ENCODE measurements at places on chromosomes 1 and 21.

DNA sequence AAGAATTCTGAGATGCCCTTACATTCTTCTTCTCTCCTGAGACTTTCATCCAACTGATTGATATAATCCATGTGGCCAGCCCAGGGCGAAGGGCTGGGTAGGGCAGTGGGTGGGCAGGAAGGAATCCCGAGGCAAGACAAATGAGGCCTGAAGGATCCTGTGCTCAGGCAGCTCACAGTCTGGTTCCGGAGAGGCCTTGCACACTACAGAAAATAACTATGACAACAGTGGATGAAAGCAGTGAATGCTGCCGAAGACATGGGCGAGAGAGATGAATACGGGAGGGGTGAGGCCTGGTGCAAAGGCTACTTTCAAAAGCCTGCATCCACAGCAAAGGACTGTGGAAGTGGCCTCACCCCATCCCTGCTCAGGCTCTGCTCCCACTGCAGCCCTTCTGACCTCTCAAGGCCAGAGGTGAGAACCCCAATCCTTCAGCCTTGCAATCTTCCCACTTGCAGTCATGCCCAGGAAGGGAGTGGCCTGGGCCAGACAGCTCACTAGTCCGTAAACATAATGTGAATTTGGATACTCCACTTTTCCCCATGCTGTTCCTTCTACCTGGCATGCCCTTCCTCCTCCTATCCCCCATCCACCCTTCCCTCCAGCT, 183.7 kb upstream of the EDN2 start:
- DNase-seq = no peak

DNA sequence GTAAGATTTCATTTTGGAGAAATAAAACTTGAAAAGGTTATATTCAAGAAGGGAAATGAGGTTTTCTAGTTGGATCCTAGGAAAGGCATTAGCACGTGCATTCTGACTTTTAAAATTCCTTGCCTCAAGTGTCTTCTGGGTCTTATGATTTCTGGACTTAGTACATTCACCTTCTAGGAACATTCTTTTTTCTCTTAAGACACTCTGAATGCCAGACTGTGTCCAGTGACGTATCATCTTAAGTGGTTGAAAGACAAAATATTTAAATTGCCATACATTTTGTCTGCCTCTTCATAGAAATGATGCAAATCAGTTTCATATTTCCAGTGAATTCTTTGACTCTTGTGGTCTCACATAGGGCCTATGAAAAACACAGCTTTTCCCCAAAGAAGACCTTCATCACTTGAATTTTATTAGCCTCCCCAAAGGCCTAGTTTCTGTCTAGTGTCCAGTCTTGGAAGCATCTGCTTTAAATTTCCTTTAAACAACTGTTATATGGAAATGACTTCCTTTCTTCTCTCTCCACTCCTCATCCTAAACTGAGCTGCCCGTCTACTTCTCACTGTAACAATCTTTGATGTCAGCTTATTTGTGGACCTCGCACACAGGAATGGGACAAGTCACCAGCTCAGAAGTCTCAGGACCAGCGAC, 187.2 kb downstream of the HLX start:
- no peak for DNase-seq

DNA sequence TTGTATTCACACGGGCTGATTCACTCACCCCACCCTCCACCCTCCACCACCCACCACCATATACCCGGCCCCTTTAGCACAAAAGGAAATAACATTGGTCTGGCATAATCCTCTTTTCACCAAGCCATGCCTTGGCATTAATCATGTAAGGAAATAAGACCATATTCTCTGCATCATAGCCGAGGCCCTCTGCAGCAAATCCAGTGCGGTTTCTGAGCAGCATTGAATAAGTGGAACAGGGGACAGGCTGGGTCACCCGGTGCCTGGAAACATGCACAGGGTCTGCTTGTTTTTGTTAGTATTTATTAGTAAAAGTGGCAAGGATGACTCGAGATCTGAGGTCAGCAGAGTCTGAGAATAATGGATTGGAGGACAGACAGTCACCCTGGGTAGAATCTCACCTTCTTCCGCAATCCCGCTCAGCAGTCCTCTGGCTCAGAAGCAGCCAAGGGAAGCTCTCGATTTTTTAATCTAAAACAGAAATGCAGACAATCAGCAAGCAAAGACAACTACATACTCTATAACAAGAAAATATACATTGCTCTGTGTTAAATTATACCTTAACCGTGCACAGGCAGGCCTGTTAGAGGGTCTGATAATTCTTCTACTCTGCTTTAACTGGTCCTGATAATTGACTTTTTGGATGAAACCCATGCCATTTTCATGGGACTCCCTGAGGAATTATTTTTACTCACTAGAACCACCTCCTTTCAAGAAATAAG, 52.4 kb upstream of the CDC42BPA start:
- no peak for DNase-seq

DNA sequence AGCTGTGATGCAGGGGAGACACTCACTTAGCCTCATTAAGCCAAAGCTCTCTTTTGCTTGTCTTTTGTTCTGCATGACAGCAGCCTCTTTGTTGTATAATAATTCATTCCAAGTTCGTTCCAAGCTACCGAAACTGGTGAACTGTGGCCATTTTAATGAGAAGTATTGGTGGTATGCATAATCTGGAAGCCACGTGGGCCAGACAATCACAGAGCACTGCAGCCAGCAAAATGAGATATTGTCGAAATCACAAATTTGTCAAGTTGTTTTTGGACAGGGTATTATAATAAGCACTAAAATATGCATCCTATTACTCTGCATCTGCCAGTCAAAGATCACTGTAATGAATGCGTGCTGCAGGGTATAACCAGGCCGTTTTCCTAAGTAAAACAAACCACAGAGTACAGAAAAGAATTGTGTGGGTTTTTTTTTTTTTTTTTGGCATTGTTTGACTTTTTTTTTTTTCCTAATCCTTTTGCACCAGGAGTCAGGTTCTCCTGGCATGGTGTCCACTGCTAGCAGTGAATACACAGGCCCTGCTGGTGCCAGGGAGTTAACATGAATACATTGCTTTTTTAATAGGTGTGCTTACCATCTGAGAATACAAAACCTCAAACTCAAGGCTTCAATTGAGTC, 423.9 kb downstream of the PTBP2 start:
- peak; percentile 47 for DNase-seq

GRCh38 chr21:44765231-44766013, 36.2 kb downstream of the UBE2G2 start:
- no peak for DNase-seq

GRCh38 chr1:193033610-193034009, 25.6 kb downstream of the UCHL5 start:
- DNase-seq = no peak

GRCh38 chr1:1178794-1179331, 5.2 kb downstream of the TTLL10 start:
- no peak for DNase-seq

GRCh38 chr1:29379443-29380073, 143.2 kb downstream of the PTPRU start:
- peak; percentile 62 for DNase-seq

DNA sequence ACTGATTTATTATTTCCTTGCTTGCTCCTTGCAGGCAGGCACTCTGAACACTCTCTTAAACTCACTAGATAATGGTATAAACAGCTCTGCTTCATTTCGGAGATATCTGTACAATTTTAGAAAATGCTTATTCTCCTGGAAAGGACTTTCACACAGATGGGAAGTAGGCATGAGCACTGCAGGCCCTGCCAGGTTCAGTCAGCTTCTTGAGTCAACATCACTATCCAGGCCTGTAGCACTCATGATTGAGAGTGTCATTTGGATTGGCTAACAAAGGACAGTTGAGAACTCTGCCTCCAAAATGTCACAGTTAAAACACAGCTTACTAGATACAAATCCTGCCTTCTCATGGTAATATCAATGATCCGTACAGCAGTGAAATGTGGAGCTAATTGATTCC, 181.9 kb downstream of the CYYR1 start:
- no peak for DNase-seq

GRCh38 chr1:209807509-209807908, 1.6 kb upstream of the IRF6 start:
- no peak for DNase-seq

- no peak for DNase-seq
These were observed 88.1 kb upstream of the TTC39A start for GRCh38 chr1:51418384-51418959.

DNA sequence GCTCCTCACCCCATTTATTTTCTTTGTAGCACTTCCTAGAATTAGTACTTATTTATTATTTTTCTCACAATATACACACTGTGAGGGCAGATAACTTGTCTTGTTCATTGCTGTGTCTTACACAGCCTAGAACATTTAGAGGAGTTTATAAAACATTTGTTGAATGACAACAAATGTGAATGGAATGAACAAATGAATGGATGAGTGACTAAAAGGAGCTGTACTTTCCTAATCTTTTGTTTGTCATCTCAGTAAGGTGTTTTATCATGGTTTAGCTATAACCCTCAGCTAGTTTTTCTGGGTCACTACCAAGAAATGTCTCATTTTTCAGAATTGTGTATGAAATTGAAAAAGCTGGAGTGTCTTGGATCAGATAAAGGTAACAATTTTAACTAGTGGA, 239.3 kb upstream of the KCNK2 start:
- DNase-seq = no peak

- no peak for DNase-seq
These were observed 42.4 kb downstream of the SKI start for GRCh38 chr1:2270260-2271100.

- no peak for DNase-seq
These were observed 529 bp upstream of the PRMT2 start for GRCh38 chr21:46634966-46635323.

GRCh38 chr1:165539908-165540307, 3.9 kb upstream of the LRRC52 start:
- no peak for DNase-seq

- DNase-seq = no peak
These were observed 347.4 kb downstream of the PTPRU start for GRCh38 chr1:29583727-29584126.

GRCh38 chr21:17711896-17712295, 99.2 kb upstream of the BTG3 start:
- DNase-seq = no peak

- peak; percentile 20 for DNase-seq
These were observed 67.2 kb downstream of the SLC35A3 start for GRCh38 chr1:100036718-100037655.

- DNase-seq = no peak
These were observed 4.5 kb downstream of the POLR3C start for GRCh38 chr1:145828367-145829026.

- peak; percentile 85 for DNase-seq
These were observed 1.7 kb downstream of the PLEKHG5 start for GRCh38 chr1:6489799-6490180.

DNA sequence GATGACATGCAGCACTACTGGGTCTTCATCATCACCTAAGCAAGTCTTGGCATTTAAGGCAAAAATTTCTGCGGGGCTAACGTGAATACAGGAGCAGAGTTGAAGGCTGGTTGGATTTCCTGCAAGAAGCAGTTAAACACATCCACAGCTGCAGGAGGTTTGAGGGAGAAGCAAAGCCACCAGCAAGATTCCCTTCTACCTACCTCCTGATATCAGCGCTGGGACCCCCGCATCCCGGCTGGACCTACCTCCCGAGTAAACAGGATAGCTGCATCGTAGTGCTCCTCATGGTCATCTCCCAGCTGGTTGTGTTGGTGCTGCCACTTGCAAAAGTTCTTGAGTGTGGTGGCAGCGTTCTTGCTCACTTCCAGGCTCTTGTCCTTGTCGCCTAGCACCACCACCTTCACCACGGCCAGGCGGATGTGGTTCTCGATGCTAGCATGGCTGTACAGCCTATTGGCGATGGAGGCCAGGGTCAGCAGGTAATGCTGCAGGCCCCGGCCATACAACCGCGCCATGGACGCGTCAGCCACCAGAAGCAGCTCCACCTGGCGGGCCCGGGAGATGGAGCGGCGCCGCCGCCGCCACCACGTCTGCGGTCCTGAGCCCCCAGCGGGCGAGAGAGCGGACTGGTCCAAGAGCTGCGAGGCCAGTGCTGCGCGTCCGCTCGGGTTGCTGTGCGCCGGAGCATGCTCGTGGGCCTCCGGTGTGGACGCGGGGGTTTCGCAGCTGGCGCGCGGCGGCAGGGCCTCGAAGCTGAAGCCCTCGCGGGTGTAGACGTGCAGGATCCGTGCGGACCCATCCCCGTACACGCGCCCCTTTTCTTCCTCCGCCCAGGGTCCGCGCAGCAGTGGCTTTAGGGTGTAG, 1.6 kb downstream of the ADAMTS5 start:
- DNase-seq = peak; percentile 37

GRCh38 chr1:42379794-42380585, 602 bp upstream of the RIMKLA start:
- DNase-seq = no peak

GRCh38 chr1:56469640-56470371, 109.6 kb downstream of the PLPP3 start:
- no peak for DNase-seq

DNA sequence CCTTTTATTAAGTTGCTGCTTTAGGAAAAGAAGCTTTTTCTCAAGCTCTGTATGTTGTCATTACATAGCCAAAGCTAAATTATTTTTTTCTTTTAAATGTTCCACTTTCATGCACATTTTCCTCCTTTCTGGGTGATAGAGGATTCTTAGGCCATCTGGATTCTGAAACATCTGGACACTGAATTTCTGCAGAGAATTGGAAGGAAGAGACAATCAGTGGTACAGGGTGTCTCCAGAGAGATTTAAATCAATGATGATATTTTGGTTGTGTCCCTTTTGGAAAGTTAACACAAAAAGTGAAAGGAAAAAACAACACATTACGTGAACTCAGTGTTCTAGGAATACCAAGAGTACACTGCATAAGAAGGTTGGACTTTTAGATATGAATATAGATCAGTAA, 211.4 kb upstream of the PKN2 start:
- no peak for DNase-seq

GRCh38 chr1:212288615-212289014, 3.4 kb downstream of the PPP2R5A start:
- no peak for DNase-seq

DNA sequence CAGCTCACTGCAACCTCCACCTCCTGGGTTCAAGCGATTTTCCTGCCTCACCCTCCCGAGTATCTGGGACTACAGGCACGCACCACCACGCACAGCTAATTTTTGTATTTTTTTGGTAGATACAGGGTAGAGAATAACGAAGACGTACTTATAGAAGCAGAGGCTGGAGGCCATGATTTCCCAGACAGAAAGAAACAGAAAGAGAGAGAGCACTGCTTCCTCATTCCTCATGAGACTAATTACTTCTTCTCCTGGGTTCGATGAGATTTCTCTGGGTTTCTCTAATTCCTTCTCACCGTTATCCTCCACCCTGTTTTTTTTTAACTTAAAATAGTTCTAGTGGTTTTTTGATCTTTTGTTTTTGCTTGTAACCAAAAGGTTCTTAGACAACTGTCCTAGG, 23.4 kb upstream of the PTP4A2 start:
- no peak for DNase-seq

DNA sequence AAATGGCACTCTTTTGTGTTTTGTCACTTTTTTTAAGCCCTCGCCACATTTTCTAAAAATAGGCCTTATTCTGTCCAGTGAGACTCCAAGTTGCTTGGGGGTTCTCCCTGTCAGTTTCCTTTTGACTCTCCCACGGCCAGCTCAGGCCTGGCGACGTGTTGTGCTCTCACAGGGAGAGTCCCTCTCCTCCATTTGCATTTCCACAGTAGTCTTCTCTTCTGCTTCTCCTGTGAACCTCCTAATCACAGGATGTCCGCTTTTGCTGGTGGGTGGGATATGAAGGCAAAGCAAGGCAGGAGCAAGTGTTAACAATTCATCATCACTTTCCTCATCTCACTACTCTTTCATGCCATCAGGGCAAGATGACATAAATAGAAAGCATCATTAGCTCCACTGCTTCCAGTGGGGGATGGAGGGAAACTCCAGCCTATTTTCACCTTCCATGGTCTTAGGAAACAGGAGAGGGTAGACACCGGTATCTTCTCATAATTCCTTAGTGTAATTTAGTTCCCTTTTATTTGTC, 99.8 kb downstream of the INTS7 start:
- no peak for DNase-seq

All from HAP-1 (cell line).